ENCODE measurements at places on chromosomes 12 and 14. TPM values are rescaled to one million over a fixed set of nuclear protein-coding genes. Genes with fewer than 3 reads are reported as not detected.

Gene KRT6A
- 0.29 TPM for total RNA-seq

Gene B4GALNT3
- total RNA-seq: 7.1 TPM

Gene RHOJ
- 0.23 TPM for total RNA-seq

Gene OAS1
- total RNA-seq: 2.2 TPM

Gene CCDC63
- not detected for total RNA-seq

Gene AKT1
- total RNA-seq: 162 TPM

Gene GPRC5D
- not detected for total RNA-seq

Gene PCNX4
- total RNA-seq: 63.8 TPM

Gene ARHGEF40
- 42.7 TPM for total RNA-seq

Gene STON2
- 3.2 TPM for total RNA-seq

Measured in epithelial cell of proximal tubule (primary cell).